Hair follicular keratinocyte (primary cell): ENCODE measurements at places on chromosomes 2 and 18. TPM values are rescaled to one million over a fixed set of nuclear protein-coding genes. Genes with fewer than 3 reads are reported as not detected.

Gene UGT1A5
- total RNA-seq: not detected in 2 replicates

Gene COLEC12
- 0.38 TPM in 1 of 2 replicates, not detected in the other for total RNA-seq

Gene AKAIN1
- total RNA-seq: not detected in 2 replicates

Gene ALLC
- total RNA-seq: not detected in 2 replicates

Gene CIB4
- total RNA-seq: not detected in 2 replicates

Gene SH3YL1
- total RNA-seq: 38.0 and 44.0 TPM in 2 replicates

Gene HOXD13
- not detected in 2 replicates for total RNA-seq

Gene DLX2
- total RNA-seq: 0.46 and 1.0 TPM in 2 replicates

Gene LRP1B
- under 0.01 TPM in 1 of 2 replicates, not detected in the other for total RNA-seq

Gene SFTPB
- not detected in 2 replicates for total RNA-seq

Gene PTPRM
- 3.4 and 4.7 TPM in 2 replicates for total RNA-seq

Gene ABCG8
- total RNA-seq: not detected in 2 replicates

Gene PDE11A
- total RNA-seq: not detected in 2 replicates

Gene LONRF2
- total RNA-seq: not detected in 2 replicates

Gene CYB5A
- total RNA-seq: 32.6 and 59.1 TPM in 2 replicates

Gene CFC1
- not detected in 2 replicates for total RNA-seq

Gene ANTXR1
- 17.3 and 19.4 TPM in 2 replicates for total RNA-seq

Gene ANKRD30B
- total RNA-seq: not detected in 2 replicates

Gene GAREM2
- total RNA-seq: 0.19 and 0.94 TPM in 2 replicates

Gene SDC1
- total RNA-seq: 1,259 and 1,658 TPM in 2 replicates

Gene OTX1
- 1.4 and 2.9 TPM in 2 replicates for total RNA-seq

Gene MITD1
- 31.3 and 42.6 TPM in 2 replicates for total RNA-seq
